H4 (cell line): ENCODE measurements at places on chromosomes 5 and 9.

GRCh38 chr9:125529107-125529506 is 177.9 kb downstream of the MAPKAP1 start:
- DNase-seq = no peak

DNA sequence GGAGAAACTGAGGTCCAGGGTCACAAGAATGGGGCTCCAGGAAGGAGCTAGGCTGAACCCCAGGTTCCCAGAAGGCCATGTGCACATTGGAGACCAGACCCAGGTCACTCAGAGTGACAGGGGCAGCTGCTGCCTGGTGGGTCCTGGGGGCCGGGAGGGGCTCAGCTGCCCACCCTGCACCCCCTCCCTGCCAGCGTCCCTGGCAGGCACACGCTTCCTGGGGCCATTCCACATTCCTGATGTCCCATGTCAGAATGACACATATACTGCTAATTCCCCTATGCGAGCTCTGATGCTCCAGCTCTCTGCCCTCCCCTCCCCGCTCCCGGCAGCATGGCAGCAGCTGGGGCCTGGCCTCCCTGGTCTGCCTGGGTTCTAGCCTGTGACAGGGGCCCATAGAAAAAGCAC is 14.0 kb downstream of the FGFR4 start:
- no peak for DNase-seq

- DNase-seq = no peak
Measured at GRCh38 chr5:165039748-165040147, 1534.3 kb downstream of the MAT2B start.

GRCh38 chr9:73269430-73270101 is 117.9 kb downstream of the ANXA1 start:
- DNase-seq = peak; percentile 64

DNA sequence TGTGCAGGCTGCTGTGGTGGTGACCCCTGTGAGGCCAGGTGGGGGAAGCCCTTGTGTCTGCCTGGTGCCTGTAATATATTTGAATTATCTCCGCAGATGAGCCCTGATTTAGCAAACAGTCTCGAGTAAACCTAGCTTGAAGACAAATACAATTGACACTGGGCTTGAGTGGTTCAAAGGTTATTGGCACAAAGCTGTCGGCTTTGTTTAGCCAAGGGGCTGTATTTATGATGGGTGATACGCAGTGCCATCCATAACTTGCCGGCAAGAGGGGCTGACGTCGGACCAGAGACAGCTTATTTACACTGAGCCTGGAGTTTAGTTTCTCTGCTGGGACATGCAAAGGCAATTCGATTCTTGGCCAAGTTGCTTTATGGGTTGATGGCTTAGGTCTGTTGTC is 20.0 kb upstream of the PITX1 start:
- no peak for DNase-seq

DNA sequence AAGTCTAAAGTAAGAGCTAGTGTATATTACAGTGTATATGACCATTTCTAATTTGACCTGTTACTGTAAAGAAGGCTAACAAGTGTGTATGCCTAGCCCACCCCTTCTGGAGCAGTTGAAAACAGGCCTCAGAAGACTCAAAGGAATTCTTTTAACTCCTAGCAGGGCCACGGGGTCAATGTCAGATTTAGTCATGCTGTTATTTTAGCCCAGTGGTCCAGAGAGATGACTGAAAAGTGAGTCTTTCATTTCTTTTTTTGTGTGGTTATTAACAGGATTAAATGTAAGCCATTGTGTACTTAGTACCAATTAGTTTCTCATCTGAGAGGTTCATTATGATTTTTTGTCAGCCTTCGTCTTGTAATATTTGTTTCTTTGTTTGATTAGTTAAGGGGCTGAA is 24.4 kb downstream of the ZCCHC7 start:
- DNase-seq = no peak

- no peak for DNase-seq
Measured at GRCh38 chr5:175340180-175340579, 103.8 kb downstream of the DRD1 start.

GRCh38 chr5:132134384-132134783 is 60.8 kb downstream of the CSF2 start:
- DNase-seq = peak; percentile 24

- peak; percentile 98 for DNase-seq
Measured at GRCh38 chr5:139482050-139482889, at the start of gene STING1. Gene STING1 (minus strand): TSS chr5:139482758. CDS start chr5:139481704, 1,054 bp downstream.

DNA sequence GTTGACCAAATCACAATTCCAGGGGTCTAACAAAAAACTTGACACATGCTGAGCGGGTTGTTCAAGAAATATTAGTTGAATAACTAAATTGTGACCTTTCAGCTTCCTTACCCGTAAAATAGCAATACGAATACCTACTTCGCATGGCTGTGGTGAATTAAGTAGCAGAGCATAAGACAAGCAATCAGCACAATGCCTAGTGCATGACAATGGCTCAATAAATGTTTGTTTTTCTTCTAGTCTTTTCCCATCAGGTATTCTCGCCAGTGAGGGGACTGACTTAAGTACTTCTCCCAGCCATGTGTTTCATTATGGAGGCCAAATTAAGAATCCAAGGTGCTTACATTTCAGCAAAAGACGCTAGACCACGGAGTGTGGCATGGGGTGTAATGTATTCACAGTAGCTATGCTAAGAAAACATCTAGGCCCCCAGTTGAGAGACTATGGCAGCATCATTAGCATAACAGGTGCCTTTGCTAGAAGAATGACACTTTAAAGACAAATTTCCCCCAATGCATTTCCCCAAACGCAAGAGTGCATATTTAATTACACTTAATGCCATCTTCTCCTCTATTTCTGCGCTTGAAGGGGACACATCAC is 145.9 kb downstream of the ASTN2 start:
- DNase-seq = no peak

DNA sequence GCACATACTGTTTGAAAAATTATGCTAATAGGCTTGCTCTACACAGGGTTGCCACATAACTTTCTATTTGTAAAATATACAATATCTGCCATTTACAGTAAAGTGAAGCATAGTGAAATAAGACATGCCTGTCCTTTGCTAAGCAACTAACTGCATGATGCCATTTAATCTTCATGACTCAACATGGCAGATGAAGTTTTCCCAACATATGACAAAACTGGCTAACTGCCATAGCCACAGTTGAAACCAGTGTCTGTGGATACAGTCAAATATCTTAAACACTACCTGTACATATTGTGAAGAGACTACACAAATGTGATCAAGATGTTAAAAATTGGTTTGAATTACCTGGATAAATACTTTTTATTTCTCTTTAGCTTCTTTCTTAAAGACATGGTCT is 3.1 kb upstream of the DMAC1 start:
- DNase-seq = no peak

GRCh38 chr5:168324859-168325630 is 33.6 kb downstream of the WWC1 start:
- DNase-seq = no peak

DNA sequence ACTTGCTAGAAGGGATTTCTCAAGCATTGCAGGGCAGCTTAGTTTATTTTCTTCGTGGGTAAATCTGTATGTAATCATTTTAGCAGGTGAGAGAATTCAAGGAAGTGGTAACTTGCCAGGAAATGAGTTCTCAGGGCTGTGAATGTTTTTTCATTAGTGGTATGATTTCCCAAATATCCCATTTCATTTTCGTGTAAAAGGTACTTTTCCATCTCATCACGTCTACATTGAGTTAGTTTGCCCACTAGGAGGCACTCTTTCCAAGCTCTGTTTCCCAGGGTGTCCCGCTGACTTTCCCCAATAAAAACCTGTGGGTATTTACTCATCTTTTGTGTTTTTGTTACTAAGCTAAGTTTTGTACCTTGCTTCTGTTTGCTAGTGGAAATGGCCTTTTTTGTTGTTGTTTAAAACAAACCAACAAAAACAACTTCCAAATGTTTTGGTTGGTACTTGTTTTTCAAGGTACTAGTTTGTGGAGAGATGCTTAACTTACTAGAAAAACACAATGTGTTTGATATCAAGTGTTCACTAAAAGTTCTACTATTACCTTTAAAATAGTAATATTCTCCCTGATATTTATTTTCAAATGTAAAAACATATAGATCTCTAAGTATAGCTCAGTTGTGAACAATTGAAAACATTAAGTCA is 373.6 kb downstream of the ADGRV1 start:
- peak; percentile 76 for DNase-seq

DNA sequence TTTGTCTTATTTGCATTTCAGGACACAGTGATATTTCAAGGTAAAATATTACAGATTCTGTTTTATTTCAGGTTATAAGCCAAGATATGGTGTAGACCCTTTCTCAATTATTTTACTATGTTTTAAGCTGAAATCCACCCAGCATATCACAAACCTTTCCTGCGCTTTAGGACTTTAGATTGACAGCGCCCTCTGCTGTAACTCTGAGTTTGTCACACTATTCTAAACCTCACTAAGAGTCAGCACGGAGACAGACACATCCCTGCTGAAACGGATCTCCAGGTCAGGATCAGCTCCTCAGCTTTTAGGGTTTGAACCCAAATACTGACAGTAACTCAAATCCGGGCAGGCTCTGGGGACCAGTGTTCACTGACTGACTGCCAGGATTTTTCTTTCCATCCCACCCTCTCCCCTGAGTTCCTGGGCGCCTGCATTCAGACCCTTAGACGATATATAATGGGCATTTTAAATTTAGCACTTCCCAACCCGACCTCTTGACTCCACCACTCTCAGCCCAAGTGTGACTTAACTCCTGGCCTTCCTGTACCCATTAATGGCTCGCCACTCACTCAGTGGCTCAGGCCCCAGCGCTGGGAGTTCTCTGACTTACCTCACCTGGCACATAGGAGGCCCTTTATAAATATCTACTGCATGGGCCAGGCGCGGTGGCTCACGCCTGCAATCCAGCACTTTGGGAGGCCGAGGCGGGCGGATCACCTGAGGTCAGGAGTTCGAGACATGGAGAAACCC is 33.5 kb downstream of the TLX3 start:
- DNase-seq = peak; percentile 51

DNA sequence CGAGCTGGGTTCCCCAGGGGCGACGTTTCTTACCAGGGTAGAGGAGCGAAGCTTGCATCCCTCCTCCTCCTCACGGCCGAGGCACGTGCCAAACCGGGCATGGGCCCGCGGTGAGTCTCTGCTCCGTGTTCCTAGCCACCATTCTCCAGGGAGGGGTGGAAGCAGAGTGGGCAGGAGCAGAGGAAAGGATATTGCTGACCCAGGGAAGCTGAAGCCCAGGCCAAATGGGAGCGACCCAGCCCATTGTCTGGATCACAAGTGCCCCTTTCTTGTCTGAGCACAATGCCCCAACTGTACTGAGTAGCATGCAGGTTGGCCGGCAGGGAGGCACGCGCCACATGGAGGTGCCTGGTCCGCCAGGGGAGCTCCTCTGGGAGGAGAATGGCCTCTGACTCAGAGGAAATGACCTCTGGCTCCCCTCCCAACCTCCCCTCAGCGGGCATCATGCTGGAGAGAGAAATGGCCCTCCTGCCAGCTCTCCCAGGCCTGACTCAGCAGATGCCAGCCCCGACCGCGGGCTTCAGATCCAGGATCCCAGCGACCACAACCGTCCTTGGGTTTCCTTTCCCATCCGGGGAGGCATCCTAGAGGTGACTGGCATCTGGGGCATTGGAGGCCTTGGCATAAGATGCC is 1.1 kb downstream of the PRR7 start:
- peak; percentile 99 for DNase-seq

DNA sequence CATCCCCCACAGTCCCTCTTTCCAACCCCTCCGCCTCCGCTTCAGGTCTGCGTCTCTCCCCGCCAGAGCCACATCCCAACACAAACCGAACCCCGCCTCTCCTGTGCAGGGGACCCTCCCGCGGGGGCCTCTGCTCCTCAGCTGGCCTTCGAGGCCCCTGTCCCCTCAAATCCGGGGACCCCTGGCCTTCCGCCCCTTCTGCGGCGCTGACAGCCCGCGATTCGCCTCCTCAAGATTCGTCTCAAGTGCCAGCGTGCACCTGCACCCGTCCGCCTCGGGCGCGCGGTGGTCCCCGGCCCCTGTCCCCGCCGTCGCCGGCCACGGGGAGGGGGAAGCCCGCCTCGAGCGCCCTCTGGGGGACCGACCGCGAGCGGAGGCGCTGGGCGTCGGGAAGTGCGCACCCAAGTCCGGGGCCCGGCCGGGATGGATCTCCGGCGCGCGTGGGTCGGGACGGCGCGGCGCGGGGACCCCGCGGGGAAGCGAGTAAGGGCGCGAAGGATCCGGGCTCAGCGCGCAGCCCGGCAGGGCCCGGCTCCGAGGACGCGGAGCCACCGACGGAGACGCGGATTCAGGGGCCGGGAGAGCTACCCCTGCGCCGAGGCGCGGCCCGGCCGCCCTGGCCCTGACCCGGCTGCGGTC is 623 bp downstream of the FLT4 start:
- DNase-seq = no peak

DNA sequence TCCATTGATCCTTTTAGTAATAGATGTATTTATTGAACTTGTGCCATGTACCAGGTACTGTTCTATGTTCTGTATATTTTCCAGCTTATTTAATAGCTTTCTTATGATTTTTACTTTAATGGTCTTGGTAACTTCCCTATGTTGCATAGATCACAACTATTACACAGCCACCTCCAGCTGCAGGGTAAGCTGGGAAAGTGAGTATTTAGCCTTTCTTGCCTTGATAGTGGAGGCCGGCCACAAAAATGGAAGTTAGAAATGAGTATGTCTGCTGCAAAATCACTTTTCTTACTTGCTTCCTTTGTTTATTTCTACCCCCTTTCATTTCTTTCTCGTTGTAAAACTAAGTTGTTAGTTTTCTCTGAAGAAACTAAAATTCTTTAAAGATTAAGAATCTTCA is 43.1 kb upstream of the ANKDD1B start:
- no peak for DNase-seq

GRCh38 chr9:80158131-80158530 is 586.4 kb downstream of the TLE4 start:
- no peak for DNase-seq

- DNase-seq = no peak
Measured at GRCh38 chr5:134133188-134133994, 18.9 kb downstream of the TCF7 start.

DNA sequence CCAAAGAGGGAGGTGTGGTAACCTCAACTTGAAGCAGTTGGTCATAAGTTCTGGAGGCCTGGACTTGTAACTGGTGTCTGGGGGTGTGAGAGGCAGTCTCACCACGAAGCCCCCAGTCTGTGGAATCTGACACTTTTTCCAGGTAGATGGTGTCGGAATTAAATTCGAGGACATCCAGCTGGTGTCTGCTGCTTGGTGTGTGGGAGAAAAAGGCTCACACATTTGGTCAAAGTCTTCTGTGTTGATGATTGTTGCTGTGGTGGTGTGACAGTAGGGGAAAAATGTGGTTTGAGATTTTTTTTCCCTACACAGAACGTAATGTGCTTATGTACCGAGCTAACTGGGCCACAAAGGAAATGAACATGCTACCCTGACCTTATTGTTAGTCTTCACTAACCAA is 251.9 kb downstream of the MAT2B start:
- no peak for DNase-seq

- no peak for DNase-seq
Measured at GRCh38 chr5:14607104-14607503, 25.5 kb downstream of the OTULINL start.
